ENCODE measurements at places on chromosomes 1 and 21. TPM values are rescaled to one million over a fixed set of nuclear protein-coding genes. Genes with fewer than 3 reads are reported as not detected.
A peak's percentile ranks its signal among the peaks of the same experiment; 100 is the strongest.

The GRHL3 gene
- not detected for total RNA-seq

The ADAMTS5 gene
- 4.0 TPM for total RNA-seq

GRCh38 chr21:15713412-15713811 is 16.4 kb upstream of the USP25 start:
- DNase-seq = no peak

The PROX1 gene
- 85.2 TPM for total RNA-seq

The EXTL1 gene
- 11.9 TPM for total RNA-seq

The ABCA4 gene
- 0.08 TPM for total RNA-seq

- DNase-seq = no peak
Observed at GRCh38 chr1:193685986-193686385, 499.6 kb upstream of the B3GALT2 start.

GRCh38 chr1:22831729-22832413 is 121.2 kb downstream of the EPHB2 start:
- DNase-seq = no peak

DNA sequence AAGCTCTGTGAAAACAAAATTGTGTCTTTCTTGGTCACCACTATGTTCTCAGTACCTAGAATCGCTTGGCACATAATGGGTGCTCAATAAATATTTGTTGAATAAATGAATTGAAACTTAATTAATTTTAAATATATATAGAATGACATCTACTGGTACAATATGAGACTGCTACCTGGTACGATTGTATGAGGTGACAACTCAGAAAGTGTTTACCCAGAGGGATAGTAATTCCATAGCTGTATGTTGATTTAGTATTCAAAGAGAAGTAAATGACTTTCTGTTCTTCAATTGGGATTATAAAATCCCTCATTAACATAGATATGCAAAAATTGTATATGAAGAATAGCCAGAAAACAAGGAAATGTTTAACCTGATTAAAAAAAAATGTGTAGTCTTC is 128.7 kb downstream of the RPS6KC1 start:
- no peak for DNase-seq

DNA sequence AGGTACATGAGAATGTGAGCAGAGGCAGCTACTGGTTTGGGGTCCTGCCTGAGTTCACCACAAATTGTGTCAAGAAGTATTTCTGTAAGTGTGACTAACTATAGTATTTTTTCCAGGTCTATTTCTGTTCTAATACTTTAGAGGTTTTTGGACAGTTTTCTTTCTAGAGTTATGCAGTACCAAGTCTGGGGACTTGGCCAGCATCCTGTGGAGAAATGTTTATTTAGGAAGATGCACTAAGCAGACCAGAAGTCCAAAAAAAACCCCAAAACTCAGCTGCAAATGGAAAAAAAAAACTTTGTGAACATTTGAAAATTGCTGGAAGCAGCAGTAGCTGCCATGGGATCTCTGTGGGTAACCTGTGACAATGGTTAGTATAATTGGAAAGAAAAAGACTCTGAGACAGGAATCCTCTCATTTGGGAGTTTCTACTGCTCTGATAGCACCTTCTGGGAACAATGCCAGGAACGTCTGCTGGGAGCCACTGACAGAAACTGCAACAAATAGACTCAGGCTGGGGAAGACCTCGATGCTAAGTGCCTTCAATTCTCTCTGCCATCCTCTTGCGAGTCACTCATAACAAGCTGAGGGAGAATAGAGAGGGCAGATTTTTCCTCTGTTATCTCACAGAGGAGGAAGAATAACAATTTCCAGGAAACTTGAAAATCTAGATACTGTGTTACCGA is 37.6 kb downstream of the OR10R2 start:
- no peak for DNase-seq

The CLDN17 gene
- not detected for total RNA-seq

- peak; percentile 86 for DNase-seq
Observed at GRCh38 chr1:156571919-156572662, at the start of gene IQGAP3. IQGAP3 (minus strand) TSS chr1:156572565; CDS start chr1:156572529, 36 bp downstream.

DNA sequence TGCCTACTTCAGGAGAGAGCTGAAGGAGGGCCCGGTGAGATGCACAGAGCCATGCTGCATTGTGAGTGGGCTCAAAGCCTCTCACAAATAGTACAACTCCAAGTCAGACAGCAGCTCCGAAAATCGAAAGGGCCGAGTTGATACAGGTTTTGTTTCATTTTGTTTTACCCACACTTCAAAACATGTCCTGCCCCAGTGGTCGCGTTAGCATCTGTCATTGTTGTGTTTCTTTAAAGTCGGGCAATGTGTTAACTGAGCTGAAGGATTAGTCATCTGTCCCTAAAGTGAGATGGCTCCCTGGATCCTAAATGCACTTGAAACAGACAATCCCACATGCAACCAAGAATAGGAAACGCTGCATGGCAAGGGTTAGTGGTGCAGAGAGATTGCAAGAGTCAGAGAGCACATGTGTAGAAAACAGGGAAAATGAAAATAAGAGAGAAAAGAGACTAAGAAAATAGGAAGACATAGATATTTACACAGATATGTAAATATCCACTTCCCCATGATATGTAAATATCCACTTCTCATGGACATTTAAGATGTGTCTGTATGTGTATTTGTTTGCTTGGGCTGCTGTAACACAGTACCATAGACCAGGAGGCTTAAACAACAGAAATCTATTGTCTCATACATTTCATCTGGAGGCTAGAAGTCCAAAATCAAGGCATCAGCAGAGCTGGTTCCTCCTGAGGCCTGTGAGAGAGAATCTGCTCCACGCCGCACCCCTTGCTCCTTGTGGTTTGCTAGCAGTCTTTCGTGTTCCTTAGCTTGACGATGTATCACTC is 131.4 kb upstream of the RAB4A start:
- DNase-seq = no peak

The HFM1 gene
- 2.1 TPM for total RNA-seq

- no peak for DNase-seq
Observed at GRCh38 chr1:103337779-103338178, 187.7 kb upstream of the RNPC3 start.

DNA sequence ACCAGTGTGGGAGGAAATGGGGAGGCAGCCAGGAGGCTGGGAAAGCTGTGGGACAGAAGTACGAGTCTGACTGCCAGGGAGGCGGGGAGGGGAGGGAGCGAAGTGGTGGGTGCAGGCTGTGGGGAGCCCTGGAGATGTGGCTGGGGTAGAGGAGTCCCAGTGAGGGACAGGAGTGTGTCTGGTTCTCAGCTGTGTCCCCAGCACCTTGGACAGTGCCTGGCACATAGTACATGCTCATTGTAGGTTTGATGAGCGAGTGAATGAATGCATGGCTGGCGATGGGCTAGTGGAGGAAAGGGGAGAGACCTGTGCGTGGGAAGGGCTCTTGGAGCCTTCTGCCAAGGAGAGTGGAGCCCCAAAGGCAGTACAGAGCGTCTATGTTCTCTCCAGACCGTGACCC is 104.1 kb downstream of the SIK1 start:
- no peak for DNase-seq

The SLC35F3 gene
- total RNA-seq = not detected

- no peak for DNase-seq
Observed at GRCh38 chr1:226510453-226510852, 38.1 kb upstream of the STUM start.

The MSH4 gene
- total RNA-seq = 0.35 TPM

DNA sequence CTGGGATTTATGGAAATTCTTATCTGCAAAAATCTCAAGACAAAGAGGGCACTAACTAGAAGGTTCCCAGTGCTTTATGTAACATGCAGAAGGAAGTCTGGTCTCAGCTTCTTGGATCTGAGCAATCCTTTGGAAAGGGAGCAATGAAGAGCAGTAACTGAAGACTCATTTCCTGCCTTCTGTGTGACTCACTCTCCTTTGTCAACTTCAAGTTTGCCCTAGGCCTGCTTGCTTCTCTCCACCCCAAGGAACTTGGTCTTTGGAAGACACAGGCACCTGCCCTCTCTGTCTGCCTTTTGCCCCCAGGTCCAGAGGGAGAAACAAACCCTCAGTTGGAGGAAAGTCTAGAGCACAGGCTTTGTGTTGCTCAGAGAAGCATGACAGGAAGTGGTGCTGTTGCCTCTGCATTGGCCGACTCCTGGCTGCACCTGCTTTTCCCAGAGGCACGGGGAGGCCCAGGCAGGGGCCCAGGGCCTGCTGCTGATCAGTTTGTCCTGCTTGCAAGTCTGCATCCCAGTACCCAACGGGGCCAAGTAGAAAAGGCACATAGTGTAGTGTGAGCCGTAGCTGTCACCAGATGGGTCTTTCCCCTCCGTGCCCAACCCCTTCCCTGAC is 137.2 kb downstream of the DHRS3 start:
- no peak for DNase-seq

All from Right ventricle myocardium superior (tissue), 1 donor.